ENCODE measurements at places on chromosomes 6 and 20.

GRCh38 chr6:24431045-24431451 lies 28.3 kb downstream of the MRS2 start:
- DNase-seq, result peak; percentile 37

GRCh38 chr6:144954241-144954556 lies 669.1 kb downstream of the UTRN start:
- DNase-seq, result no peak

DNA sequence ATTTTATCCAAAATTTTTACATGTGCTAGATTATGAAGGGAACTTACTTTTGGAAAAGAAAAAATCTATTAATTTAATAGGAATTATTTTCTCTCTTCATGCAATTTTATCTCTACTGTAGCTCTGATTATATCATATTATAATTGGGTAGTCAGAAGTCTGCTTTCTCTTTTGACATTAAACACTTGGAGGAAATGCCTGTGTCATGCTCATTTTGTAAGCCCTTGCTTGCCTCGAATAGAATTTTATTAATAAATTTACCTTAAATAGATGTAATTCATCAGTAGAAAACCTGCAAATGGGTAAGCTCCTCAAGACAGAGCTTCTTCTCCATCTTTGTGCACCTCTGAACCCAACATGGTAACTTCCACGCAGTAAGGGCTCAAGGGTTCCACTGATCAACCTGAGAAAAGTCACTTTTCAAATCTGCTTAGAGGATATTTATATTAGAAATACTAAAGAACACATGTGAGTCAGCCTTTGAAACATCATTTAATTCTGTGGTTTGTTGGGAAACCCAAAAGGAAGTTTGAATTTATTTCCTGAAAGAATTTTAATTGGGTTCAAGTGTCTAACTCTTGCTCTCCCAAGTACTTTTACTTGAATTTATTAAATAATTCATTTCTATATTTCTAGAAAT lies 266.0 kb downstream of the ALDH8A1 start:
- no peak for DNase-seq

GRCh38 chr20:22577515-22578220 lies 6.7 kb downstream of the FOXA2 start:
- DNase-seq, result no peak

- DNase-seq, result no peak
These were observed 2.9 kb downstream of the PKIG start for GRCh38 chr20:44585057-44585963.

DNA sequence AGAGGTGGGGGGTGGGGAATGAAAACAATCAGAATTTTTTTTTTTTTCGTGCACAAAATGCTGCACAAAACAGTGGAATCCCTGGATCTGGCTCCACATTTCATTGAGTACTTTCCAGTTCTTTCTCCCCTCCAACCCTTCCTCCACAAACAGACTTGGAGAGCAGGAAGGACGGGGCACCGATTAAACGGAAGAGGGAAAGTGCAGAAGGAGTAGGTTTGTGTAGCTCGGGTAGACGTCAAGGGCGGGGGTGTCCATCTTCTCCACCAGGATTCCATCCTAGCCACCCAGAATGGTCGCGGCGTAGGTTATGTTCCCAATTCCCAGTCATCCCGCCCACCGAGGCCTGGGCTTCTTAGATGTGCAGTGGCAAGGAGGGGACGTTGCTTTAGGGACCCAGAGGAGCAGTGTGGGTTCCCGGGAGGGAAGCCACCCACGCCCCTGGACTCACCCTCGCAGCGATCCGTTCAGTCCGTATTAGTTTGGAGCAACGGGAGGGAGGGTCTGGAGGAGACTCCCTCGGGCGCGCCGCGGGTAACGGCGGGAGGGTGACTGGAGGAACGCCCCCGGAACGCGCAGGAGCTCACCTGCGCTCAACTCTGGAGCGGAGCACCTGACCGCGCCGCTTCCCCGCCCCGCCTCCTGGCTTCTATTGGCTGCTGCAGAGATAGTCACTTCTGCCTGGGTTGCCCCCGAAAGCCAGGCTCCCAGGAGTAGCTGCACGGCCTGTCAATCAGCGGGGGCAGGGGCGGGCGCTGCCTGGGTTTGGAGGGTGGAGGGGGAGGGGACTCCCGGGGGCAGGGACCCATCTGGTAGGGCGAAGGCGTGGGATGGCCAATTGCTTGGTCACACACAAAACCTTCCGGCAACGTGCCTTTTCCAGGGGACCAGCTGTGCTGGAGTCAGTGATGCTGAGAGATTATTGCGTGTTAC lies at the start of gene ENPP5:
Gene ENPP5 (minus strand): TSS at position 624 of the 933 bp plus-strand sequence. CDS start 2,718 bp downstream, outside the sequence.
- DNase-seq, result peak; percentile 63

DNA sequence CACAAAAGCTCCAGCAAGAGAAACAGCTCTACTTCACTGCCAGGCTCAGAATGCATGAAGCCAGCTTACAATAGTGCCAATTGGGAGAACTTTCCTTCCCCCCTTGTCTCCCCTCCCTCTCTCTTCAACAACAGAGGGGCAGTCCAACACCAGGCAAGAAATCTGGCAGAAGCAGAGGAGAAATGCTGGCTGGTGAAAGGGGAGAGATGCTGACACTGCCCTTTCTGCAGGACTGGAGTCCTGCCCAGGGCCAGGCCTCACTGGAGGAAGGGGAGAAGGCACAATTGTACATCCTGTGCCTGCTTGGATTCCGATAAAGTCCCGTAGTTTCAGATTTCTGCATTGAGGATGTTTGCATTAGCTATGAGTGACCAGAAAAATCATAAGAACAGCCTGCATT lies 148.6 kb downstream of the LRRC1 start:
- no peak for DNase-seq

DNA sequence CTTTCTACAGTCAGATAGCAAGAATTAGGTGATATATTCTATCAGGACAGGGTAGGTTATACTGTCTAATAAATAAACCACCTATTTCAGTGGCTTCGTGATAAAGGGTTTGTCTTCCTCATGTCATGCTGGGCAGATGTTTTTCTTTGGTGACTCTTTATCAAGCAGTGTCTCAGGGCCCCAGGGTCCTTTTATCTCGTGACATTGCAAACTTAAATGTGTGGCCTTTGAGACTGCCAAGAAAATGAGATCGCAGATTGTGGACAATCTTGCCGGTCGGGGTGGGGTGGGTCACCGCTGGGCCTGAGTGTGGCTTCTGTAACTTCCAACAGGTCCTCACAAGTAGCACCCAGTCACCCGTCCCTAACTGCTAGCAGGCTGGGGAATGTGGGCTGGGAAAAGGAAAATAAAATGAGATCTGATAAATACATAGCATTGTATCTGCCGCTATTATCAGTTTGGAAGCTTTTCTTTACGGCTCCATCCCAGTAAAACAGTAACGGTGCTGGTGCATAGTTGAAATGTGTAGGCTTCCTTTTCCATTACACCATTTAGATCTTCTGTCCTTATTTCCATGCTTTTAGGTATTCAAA lies 50.5 kb upstream of the BMP6 start:
- DNase-seq, result no peak

DNA sequence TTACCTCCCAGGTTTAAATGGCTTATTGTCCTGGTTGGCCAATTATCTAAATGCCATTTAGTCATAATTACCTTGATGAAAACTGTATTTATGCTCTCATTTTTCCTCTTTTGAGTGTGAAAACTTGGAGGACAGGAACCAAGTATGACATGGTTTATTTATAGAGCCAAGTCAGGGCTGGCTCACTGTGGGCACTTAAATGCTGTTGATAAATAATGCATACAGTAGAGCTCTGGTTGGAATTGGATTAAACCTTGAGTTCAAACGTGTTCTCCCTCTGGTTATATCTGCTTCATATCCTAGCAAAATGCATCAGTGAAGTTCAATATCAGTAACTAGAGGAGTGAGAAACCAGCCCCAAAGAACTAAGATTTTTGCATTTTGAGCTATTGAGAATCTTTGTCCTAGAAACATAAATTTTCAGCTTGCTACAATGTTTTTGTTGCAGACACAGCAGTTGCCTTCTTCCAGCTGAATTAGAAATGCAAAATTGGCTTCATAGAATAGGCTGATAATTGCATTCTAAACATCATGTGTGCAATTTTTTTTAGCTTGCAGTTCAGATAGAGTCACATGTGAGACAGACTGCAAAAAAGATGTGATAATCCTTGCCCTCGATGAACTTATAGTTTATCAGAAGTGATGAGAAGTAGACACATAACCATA lies 255.8 kb downstream of the BTBD3 start:
- DNase-seq, result no peak

GRCh38 chr6:147467886-147468285 lies 40.6 kb upstream of the SAMD5 start:
- no peak for DNase-seq

- no peak for DNase-seq
These were observed 24.7 kb upstream of the MRGBP start for GRCh38 chr20:62771396-62772102.

GRCh38 chr6:165599121-165599520 lies 63.9 kb downstream of the PDE10A start:
- DNase-seq, result no peak

DNA sequence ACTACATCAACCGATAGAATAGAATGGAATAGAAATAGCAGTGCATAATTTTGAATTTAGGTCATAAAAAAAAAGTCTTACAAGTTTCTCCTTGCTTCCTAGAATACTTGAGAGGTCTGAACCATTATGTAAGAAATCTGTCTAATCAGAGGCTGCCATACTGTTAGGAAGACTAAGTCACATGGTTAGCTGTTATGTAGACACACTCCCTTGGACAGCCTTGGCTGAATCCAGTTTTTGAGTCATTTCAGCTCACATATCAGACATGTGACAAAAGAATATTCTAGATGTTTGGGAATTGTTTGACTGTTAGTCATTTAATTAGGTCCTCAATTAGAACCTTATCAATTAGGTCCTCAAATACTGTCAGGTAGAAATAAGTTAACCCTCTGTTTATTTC lies 1601.4 kb downstream of the GRIK2 start:
- no peak for DNase-seq

DNA sequence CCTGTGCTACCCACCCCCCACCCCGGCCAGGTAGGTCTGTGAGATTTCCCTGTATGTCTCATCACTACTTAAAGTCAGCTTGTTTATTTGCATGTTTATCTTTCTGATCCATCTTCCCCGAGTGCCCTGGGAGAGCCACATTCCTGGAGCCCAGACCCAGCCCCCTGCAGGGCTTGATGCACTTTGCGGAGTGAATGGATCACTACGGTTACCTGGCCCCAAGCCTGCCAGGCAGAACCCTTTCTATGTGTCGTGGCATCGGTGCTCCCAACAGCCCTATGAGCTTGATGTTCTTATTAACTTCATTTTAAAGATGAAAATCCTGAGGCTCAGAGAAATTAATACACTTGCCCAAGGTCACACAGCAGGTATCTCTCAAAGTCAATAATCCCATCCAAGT lies 13.6 kb upstream of the SLCO4A1 start:
- DNase-seq, result no peak

GRCh38 chr6:127299522-127300240 lies 33.0 kb downstream of the RNF146 start:
- no peak for DNase-seq

GRCh38 chr6:1872649-1873131 lies 263.0 kb downstream of the FOXC1 start:
- no peak for DNase-seq

- DNase-seq, result no peak
These were observed 72.6 kb downstream of the HIVEP2 start for GRCh38 chr6:142872376-142872775.

GRCh38 chr20:42734660-42735368 lies 454.9 kb downstream of the PTPRT start:
- DNase-seq, result no peak

DNA sequence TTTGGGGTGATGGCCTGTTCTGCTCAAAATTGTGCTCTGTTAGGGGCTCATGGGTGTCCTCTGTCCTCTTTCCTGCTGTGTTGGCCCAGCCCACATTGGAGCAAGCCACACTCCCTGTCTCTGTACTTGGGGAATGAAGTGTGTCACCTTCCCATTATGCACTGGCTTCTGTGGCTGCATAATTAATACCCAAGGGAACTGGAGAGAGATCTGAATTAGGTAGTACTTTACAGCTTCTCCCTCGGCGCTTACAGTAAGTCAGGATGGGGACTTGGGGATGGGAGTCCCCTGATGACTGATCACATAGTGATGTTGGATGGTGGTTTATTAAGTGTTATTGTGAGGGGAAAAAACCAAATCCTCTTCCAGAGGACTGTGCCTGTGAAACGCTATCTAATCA lies 116.6 kb downstream of the FOXO3 start:
- DNase-seq, result no peak

- DNase-seq, result no peak
These were observed 155.1 kb upstream of the SOX4 start for GRCh38 chr6:21438237-21438985.

GRCh38 chr6:170069611-170070010 lies 221.3 kb downstream of the DLL1 start:
- no peak for DNase-seq

- DNase-seq, result no peak
These were observed 401.6 kb upstream of the CITED2 start for GRCh38 chr6:139776041-139776440.

DNA sequence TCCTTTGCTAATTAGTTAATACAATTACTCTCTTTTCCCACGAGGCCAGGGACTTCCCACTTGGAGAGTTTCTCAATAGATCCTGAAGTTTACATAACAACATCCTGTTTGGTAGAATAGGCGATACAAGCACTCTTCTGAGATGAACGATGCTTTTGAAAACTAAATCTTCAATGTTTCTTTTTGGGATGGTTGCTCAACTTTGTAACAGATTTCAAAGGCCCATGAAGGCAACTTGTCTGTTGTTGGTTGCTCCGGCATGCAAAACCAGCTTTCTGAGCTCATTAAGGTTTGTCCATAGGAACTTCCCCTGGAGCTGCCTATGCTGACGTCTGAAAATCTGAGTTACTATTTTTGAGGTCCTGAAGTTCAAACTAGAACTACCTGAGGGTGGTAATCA lies 25.9 kb upstream of the ROS1 start:
- DNase-seq, result no peak

DNA sequence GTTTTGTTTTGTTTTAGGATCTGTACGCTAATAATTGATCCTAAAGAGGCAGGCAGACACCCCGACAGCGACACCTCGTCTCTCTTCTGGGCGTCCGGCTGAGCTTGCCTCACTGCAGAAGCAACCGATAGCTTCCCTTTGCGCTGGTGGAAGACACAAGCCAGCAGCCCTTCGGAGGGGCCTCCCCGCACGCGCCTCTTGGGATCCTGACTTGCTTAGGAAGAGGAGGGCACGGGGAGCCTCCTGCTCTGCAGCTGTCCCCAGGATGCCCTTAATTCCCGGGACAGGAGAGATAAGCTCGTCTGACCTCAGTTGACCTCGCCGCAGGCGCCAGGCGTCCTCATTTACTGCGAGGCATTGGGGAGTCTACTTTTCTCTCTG lies 94.0 kb downstream of the CD83 start:
- no peak for DNase-seq

GRCh38 chr6:167546611-167547327 lies 221.9 kb downstream of the TTLL2 start:
- no peak for DNase-seq

- no peak for DNase-seq
These were observed 72.5 kb downstream of the ARMC2 start for GRCh38 chr6:108920751-108921150.

GRCh38 chr6:35318196-35319171 lies 20.9 kb downstream of the DEF6 start:
- peak; percentile 93 for DNase-seq

GRCh38 chr20:47362361-47363219 lies 6.1 kb upstream of the ZMYND8 start:
- DNase-seq, result no peak

- DNase-seq, result no peak
These were observed 54.3 kb downstream of the RNF144B start for GRCh38 chr6:18441251-18441979.

- DNase-seq, result no peak
These were observed 3.3 kb upstream of the ULBP3 start for GRCh38 chr6:150072201-150072600.

Measured in D721Med (cell line).